Activated CD4-positive, alpha-beta T cell treated with anti-CD3 and anti-CD28 coated beads for 4 hours (primary cell): ENCODE measurements at places on chromosomes 6 and 20.

DNA sequence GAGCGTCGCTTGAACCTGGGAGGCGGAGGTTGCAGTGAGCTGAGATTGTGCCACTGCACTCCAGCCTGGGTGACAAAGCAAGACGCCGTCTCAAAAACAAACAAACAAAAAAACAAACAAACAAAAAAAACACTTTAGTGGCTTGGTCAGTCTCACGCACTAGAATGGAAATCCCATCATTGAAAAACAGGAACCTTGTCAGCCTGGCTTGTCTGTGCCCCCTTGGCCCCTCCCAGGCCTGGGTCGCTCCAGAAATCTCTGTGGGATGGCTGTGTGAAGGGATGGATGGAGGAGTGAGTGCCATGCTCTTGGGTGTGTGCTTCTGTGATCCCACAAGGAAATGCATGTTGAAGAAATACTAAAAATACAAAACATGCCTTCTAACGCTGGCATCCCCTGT, 20.9 kb upstream of the NAA20 start:
- DNase-seq = no peak

DNA sequence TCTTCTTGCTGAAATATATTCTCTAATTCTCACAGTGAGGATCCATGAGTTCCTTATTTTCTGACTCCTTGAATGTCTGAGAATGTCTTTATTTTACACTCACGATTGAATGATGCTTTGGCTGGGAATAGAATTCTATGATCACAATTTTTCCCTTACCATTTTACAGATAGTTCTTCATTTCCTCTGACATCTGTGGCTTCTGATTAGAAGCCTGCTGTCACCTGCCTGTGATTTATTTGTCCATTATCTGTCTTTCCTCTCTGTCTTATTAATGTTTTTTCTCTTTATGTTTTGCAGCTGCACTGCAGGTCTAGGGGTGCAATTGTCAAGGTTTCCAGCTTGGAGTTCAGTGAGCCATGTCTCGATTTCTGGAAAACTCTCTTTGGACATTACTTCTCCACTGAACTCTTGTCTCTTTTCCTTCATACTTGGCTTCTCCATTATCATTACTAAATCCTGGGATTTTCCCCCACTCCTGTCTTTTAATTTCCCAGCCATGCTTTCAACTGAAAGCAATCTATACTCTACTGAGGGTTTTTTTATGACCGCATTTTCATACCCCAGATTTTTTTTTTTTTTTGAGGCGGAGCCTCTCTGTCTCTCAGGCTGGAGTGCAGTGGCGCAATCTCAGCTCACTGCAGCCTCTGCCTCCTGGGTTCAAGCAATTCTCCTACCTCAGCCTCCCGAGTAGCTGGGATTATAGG, 121.2 kb upstream of the PRND start:
- no peak for DNase-seq

GRCh38 chr20:51074062-51074461, 51.2 kb upstream of the KCNG1 start:
- DNase-seq = no peak

DNA sequence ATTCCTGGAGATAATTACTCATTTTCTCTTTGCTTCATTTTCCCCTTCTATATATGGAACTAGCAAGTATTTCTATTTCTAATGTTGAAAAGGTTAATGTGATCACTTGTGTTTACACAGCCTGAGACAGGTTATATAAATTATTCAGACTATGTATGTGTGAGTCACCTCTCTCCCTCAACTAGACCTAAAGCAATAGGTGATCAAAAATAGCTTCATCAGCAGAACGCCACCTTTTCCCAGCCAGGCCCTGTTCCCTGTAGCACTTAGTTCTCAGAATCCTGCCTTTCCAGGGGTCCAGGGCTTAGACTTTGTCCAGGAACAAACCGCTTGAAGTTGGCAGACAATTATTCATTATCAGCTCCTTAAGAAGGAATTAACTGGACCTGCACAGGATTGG, 125.3 kb upstream of the EXOC2 start:
- no peak for DNase-seq

- no peak for DNase-seq
Measured at GRCh38 chr6:110728501-110728900, 86.8 kb downstream of the CDK19 start.
